Stimulated activated CD8-positive, alpha-beta memory T cell treated with anti-CD3 and anti-CD28 coated beads, Interleukin-4, amount 100 ng/mL, for 48 hours (primary cell): ENCODE measurements at places on chromosomes 13 and 19.

DNA sequence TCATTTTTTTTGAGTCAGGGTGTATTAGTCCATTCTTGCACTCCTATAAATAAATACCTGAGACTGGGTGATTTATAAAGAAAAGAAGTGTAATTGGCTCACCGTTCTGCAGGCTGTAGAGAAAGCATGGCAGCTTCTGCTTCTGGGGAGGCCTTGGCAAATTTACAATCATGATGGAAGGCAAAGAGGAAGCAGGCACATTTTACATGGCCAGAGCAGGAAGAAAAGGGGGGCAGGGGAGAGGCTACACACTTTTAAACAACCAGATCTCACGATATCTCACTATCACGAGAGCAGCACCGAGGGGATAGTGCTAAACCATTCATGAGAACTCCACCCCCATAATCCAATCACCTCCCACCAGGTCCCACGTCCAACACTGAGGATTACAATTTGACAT lies 44.5 kb upstream of the MIR17HG start:
- DNase-seq = no peak

DNA sequence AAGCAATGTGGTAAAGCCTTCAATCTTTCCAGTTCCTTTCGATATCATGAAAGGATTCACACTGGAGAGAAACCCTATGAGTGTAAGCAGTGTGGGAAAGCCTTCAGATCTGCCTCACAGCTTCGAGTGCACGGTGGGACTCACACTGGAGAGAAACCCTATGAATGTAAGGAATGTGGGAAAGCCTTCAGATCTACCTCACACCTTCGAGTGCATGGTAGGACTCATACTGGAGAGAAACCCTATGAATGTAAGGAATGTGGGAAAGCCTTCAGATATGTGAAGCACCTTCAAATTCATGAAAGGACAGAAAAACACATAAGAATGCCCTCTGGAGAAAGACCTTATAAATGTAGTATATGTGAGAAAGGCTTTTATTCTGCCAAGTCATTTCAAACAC lies 15.6 kb upstream of the ZNF763 start:
- no peak for DNase-seq

GRCh38 chr13:23979361-23980159 lies 82.3 kb upstream of the C1QTNF9B start:
- DNase-seq = peak; percentile 54

DNA sequence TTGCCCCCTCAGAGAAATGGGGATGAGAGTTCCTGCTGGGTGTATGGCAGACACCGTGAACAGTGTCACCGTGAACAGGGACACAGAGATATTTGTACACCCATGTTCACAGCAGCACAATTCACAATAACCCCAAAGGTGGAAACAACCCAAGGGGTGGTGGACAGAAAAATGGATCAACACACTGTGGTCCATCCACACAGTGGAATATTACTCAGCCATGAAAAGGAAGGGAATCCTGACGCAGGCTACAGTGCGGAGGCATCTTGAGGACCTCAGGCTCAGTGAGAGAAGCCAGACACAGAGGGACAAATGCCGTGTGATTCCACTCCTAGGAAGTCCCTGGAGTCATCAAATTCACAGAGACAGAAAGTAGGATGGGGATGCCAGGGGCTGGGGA lies 7.6 kb upstream of the CELF5 start:
- no peak for DNase-seq

GRCh38 chr19:20453425-20453935 lies 112.1 kb downstream of the ZNF737 start:
- no peak for DNase-seq

GRCh38 chr13:30346153-30346788 lies 38.9 kb upstream of the KATNAL1 start:
- peak; percentile 74 for DNase-seq

GRCh38 chr13:98942997-98943396 lies 34.9 kb downstream of the DOCK9 start:
- no peak for DNase-seq

GRCh38 chr19:15118248-15118647 lies 11.0 kb downstream of the SYDE1 start:
- DNase-seq = no peak

GRCh38 chr13:110944121-110944967 lies 29.5 kb upstream of the ANKRD10 start:
- DNase-seq = no peak

DNA sequence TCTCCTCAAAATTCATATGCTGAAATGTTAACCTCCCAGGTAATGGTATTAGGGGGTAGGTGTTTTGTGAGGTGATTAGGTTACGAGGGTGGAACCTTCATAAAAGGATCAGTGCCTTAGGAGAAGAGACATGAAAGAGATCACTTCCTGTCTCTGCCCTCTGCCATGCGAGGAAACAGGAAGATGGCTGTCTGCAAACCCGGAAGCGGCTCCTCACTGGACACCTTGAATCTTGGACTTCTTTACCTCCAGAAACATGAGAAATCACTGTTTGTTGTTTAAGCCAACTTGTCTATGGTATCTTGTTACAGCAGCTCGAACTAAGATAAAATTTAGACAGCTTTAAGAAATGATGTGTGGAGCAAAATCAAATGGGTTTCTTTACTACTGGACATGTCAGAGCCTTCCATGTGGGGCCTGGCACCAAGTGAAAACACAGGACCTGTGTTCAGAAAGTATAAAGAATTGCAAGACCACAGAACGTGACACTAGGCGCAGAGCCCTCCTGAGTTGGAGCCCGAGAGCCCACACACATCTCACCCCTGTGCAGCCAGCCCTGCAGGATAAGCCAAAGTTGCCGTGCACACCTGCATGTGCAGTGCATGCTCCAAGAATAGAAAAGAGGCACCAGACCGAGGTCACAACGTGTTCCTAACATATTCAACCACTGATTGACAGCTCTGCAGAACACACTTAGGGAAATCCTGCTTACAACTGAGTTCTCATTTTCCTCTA lies 112.5 kb upstream of the UQCRFS1 start:
- DNase-seq = no peak

DNA sequence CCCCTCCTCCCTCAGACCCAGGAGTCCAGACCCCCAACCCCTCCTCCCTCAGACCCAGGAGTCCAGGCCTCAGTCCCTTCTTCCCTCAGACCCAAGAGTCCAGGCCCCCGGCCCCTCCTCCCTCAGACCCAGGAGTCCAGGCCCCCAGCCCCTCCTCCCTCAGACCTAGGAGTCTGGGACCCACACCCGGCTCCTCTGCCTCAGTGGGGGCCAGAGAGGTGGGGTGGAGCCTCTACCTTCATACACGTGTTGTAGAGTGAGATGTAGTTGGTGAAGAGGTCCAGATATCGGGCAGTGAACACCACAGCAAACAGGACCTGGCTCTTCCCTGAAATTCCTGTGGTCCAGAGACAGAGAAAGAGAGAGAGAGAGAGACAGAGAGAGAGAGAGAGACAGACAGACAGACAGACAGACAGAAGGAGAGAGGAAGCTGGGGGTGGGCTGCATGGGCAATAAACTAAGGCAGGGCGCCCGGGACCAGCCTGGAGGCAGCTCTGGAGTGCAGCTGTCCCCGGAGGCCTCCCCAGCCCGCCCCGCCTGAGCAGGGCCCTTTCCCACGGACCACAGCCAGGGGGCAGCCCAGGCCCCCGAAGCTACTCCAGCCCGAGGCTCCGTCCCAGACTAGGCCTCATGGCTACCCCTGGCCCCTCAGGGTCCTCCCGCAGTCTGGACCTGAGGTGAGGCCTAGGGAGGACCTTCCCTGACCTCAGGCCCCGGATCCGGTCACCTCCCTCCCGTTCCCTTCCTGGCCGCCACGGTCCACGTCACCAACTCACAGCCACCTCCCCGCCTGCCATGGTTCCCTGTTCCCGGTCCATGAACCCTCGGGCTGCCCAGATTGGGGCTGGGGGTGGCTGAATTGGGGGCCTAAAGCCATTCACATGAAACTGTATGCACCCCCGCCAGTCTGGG lies 907 bp downstream of the KDELR1 start:
- peak; percentile 74 for DNase-seq

GRCh38 chr19:27858981-27859581 lies 1353.9 kb downstream of the UQCRFS1 start:
- DNase-seq = no peak

DNA sequence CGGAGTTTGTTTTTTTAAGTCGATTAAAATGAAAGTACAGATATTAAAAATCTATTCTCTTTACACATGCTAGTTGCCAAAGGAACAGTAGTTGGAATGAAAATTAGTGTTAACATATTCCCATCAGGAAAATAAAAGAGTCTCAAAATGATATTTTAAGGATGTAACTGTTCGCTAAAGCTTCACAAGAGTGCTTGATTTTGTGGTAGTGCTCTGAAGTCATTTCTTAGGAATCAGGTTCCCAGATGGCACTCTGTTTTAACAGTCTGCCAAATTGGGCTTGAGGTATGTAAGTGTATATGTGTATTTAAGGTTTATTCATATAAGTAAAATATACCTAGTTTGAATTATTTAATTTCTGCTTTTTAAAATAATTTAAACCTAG lies 128.8 kb downstream of the LMO7 start:
- no peak for DNase-seq

DNA sequence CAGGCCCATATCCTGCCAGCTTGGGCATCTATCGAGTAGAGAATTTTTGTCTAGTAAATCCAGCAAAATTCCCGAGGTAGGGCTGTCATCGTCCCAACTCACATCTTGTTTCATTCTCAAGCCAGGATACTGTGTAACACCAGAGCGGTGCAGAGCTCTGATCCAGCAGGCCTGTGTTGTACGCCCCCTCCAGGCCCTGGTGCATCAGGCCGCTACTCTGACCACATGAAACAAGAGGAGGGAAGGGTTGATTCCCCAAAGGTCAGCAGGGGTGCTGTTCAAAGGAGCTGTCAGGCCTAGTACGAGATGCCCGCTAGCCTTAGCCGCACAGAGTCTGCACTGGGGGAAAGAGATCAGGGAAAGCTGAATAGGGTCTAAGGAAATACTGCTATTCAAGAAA lies 276.0 kb downstream of the SLC7A1 start:
- no peak for DNase-seq

DNA sequence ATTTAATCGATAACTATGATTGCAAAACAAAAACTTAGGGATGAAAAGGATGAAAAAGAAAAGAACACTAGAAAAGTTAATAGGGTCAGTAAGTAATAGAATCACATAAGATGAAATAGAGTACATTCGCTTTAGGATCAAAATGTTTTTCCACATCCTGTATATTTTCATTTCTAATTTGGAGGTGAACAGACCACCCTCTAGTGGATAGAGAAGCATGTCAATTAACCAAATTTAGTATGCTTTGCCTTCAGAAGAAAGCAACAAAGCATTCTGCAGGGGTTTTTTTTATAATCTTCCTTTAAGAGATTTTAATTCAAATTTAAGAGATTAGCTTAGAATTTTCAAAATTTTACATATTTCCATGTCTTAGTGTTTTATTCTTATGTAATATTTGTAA lies 611.0 kb upstream of the SGCG start:
- DNase-seq = no peak

DNA sequence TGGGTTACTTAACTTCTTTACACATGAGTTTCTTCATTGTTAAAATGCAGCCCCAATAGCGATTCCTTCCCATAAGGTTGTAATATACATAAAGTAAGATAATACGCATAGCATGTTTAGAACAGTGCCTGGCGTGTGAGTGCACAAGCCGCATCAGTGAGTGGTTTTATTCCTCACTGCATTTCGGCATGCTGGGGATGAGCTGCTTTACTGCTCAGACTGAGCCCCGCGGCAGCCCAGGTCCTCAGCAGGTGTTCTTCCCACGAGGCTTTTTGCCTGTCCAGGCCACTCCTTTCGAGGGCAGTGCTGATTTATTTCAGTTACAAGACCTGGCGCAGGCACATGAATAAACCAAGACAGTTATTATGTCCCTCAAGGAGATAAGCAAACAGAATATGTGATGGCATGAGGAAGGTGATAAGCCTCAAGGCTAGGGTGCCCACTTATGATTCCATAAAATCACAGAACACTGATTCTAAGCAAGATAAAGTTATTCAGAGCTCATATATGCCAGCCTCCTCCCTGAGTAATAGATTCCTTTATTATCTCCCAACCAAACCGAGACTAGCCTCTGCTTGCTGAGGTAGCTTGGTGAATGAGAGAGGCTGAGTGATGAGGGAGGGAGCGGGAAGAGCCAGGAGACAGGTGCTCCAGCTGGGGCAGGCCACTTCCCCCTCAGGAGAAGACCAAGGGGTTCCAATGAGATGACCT lies 505.5 kb downstream of the DIAPH3 start:
- DNase-seq = no peak

DNA sequence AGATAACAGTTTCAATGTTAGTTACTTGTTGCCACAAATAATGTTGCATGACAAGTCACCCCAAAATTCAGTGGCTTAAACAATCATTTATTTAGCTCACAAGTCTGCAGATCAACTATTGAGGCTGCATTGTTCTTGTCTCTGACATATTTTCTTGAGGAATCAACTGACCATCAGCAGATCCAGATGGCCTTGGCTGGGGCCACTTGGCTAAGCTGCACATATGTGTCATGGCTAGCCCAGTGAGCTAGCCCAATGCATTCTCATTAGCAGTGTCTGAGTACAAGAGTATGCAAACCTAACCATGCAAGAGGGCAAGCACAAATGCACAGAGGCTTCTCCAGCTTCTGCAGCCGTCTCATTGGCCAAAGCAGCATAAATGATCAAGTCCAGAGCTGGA lies 180.4 kb downstream of the DNAJC15 start:
- DNase-seq = no peak

- no peak for DNase-seq
Observed at GRCh38 chr13:39269411-39269810, 231.2 kb downstream of the NHLRC3 start.

DNA sequence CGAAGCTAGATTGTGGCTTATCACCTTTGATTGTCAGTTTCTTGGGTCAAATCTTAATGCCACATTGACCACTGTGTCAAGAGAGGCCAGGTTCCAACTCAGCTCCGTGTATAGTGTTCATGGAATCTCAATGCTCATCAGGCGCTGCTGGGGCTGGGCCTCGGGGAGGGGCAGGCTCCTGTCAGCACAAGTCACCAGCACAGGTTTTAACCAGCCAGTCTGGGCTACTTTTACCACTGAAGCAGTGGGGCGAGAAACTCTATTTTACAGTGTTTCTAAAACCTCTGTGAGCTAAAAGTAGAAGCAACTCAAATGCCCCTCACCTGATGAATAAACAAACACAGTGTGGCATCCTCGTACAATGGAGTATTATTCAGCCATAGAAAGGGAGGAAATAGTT lies 118.7 kb upstream of the GJB6 start:
- DNase-seq = no peak

GRCh38 chr13:75927183-75927669 lies 291.1 kb downstream of the LMO7 start:
- no peak for DNase-seq

- DNase-seq = no peak
Observed at GRCh38 chr13:43118521-43118920, 95.1 kb downstream of the DNAJC15 start.

- no peak for DNase-seq
Observed at GRCh38 chr13:28458608-28459007, 36.3 kb downstream of the FLT1 start.
